Cerebellar nuclear complex (tissue), 1 donor: ENCODE measurements at places on chromosomes 11 and 22.

GRCh38 chr11:64040684-64041322 lies 5.1 kb downstream of the FLRT1 start:
- DNase-seq: no peak

GRCh38 chr11:91946397-91946951 lies 278.1 kb upstream of the FAT3 start:
- DNase-seq: no peak

GRCh38 chr22:31045900-31046538 lies 35.1 kb upstream of the SMTN start:
- no peak for DNase-seq

- no peak for DNase-seq
Measured at GRCh38 chr22:37633625-37634416, 5.6 kb upstream of the SH3BP1 start.

DNA sequence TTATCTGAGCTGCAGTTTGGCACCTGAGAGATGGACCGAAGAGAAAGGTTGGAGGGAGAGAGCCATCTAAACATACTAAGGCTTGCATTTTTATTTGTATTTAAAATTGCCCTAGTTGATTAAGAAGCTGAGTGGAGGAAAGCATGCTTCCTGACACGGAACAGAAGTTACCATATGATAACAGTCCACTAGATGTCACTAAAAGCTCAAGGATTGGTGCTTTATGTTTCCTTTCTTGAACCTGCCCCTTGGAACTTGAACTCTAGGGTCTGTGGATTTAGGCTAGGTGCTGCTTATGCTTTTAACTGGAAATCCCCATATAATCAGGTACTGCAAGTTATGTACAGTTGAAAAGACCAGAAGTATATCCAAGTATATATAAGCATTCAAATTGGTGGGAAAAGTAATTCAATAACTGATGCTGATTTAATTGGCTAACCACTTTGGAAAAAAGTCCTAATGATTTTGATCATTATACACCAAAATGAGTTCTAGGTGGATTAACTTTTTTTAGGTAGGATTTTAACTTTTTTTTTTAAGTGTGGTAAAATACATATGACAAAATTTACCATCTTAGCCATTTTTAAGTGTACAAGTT lies 9.5 kb downstream of the RBMXL2 start:
- DNase-seq: no peak

DNA sequence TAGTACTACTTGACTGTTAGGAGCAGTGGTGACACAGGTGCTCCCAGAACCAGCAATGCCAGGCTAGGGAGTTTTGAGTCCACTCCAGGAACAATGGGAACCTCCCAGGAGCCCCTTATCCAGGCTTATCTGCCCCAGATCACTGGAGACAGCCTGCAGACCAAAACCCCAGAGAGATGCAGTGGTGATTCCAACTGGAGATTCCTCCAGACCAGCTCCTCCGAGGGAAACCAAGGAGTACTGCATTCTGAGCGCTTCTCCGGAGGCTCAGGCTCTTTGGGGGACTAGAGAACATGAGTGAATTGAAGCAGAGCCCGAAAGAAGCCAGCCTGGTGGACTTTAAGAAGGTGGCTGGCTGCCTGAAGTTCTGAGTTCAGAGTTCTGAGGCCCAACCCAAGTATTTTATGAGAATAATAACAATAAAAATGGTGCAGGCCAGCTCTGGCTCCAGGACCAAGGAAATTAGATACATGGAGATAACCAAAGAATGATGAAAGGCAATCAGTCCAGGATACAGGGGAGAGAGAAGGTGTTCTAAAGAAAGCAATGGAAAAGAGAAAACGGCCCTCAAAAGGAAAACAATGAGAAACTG lies 1.3 kb upstream of the TMEM25 start:
- DNase-seq: no peak

- no peak for DNase-seq
Measured at GRCh38 chr11:126630893-126631798, 275.7 kb downstream of the ST3GAL4 start.

- DNase-seq: no peak
Measured at GRCh38 chr11:43316451-43316850, 4.7 kb downstream of the API5 start.

- DNase-seq: no peak
Measured at GRCh38 chr22:29380856-29381255, 7.5 kb downstream of the AP1B1 start.

GRCh38 chr22:29587938-29588699 lies 7.2 kb upstream of the NIPSNAP1 start:
- DNase-seq: no peak

DNA sequence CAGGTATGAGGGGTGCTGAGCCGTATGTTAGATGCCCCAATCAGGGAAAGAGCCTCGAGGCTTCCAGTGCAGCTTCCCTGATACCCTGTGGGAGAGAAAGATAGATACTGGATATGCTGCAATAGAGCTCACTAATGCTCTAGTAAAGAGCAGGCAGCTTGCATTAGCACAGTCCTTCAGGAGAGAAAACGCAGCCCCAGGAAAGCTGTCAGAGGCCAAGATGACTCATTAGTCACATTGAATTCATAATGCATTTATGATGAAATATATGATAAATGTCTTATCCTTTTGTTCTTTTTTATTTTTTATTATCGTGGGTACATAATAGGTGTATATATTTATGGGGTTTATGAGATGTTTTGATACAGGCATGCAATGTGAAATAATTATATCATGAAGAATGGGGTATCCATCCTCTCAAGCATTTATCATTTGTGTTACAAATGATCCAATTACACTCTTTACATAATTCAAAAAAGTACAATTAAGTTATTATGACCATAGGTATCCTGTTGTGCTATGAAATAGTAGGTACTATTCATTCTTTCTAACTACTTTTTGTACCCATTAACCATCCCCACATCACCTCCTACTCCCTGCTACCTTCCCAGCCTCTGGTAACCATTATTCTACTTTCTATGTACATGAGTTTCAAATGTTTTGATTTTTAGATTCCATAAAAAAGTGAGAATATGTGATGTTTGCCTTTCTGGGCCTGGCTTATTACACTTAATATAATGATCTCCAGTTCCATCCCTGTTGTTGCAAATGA lies 94.5 kb upstream of the TOP3B start:
- DNase-seq: no peak

GRCh38 chr11:112121981-112122615 lies 35.4 kb downstream of the SDHD start:
- DNase-seq: no peak

DNA sequence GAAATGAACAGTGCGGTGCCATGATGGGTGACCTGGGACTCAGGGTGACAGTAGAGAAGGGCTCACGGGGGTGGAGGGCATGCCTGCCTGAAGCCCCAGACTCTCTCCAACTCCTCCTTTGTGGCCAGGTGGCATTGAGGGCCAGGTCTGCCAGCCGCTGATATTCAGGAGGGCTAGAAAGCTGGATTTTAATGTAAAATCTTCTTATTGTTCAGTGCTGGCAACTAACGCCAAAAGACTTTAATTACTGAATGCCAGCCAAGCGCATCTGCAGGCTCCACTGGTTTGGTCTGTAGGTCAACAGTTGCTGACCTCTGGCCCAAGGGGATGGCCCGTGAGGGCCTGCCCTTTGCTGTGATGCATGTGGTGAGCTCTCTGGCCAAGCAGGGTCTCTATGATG lies 10.3 kb downstream of the MRGPRG start:
- DNase-seq: no peak

DNA sequence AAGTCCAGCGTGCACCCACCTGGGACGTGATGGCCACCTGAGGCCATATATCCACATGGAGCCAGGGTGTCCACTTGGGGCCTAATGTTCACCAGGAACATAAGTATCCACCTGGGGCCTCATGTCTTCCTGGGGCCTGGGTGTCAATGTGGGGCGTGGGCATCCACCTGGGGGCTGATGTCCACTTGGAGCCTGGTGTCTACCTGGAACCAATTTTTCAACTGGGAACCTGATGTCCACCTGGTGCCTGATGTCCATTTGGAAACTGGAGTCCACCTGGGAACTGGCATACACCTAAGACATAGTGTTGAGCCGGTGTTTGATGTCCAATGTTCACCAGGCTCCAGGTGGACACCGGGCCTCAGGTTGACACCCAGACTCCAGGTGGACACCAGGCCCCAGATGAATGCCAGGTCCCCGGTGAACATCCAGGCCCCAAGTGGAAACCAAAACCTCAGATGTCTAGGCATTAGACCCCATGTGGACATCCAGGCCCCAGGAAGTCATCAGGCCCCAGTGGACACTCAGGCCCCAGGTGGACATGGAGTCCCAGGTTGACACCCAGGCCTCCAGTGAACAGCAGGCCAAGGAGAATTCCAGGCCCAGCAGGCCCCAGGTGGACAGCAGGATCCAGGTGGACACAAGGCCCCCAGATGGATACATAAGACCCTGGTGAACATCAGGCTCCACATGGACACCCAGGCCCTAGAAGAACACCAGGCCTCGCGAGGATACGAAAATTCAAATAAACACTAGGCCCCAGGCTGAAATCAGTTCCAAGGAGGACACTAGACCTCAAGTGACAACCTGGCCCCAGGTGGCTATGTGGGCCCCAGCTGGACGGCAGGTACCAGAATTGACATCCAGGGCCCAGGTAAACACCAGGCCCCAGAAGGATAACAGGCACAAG lies 56.0 kb upstream of the SEPTIN5 start:
- no peak for DNase-seq

GRCh38 chr11:112828421-112828820 lies 132.8 kb upstream of the NCAM1 start:
- no peak for DNase-seq

DNA sequence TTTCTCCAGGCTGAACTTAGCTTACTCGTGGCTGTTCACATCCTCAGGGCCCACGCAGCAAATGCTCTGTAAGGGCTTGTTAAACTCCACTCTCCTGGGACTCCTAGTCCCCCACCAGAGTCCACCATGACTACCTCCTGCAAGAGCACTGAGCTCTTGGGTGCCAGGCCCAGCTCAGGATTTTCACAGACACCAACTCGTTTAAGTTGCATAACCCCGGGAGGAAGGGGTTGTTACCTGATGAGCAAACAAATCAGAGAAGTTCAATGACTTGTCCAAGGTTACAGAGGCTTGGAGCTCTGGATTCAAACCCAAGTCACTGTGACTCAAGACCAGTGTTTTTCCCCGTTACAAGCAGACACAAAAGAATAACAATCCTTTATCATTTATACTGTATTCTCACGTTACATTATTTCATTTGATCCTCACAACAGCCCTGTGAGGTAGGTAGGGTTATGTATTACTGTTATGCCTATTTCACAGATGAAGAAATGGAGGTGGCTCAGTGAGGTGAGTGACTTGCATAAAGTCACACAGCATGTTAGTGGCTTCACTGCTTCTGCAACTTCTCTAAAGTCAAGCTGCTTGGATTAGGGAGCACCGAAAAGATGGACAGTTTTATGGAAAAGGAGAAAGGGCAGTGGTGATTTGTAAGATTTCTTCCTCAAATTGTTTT lies 17.4 kb downstream of the KCTD21 start:
- no peak for DNase-seq

DNA sequence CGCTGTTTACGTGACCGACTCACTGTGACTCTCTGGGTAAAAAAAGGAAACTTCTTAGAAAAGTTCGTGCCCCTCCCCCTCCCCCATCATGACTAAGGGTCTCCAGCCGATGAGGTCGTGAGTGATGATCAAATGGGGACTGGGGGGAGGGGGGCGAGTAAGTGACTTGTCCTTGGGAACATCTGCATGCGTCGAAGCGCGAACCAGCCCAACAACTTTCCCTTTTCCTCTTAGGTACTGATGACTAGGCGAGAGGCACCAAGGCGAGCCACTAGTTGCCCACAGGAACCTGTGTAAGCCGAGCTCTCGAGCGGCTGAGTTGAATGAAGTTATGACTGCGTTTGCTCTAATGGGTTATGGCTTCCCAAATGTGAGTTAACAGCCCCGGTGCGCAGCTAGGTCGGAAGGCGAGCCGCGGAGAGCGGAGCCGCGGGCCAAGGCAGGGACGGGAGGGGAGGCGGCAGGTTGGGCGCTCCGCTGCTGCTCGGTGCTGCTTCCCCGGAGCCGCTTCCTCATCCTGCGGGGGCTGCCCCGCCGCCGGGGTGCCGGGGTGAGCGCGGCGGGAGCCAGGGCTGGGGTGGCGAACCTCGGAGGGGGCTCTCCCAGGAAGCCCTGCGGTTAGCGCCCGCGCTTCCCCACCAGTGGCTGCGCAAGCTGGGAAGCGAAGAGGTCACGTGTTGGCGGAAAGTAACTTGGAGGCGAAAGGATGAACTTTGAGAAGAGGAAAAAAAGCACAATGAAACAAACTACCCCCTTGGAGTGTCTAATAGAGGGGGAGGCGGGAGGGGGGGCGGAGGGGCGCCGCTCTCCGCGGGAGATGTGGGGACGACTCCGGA lies 22.1 kb upstream of the BDNF start:
- no peak for DNase-seq

GRCh38 chr22:35782504-35782903 lies 64.8 kb downstream of the APOL5 start:
- DNase-seq: no peak

DNA sequence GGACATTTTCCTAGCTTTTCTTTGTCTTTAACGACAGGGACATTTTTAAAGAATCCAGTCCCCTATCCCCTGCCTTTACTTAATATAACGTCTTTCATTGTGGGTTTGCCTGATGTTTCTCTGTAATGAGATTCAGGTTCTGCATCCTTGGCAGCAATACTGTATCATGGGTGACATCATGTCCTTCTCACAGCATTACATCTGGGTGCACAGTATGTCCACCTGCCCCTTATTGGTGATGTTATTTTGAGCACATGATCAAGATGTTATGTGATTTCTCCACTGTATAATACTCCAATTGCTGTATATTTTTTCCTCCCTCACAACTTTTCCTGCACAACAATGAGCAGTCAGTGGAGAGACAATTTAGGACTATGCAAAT lies 9.7 kb upstream of the STK33 start:
- DNase-seq: no peak

- no peak for DNase-seq
Measured at GRCh38 chr11:58637371-58637770, 14.9 kb downstream of the CNTF start.

- DNase-seq: no peak
Measured at GRCh38 chr22:31602259-31602952, 59.6 kb downstream of the PISD start.

- no peak for DNase-seq
Measured at GRCh38 chr11:72771507-72771906, 19.3 kb upstream of the ARAP1 start.

- no peak for DNase-seq
Measured at GRCh38 chr11:108729227-108729871, 64.5 kb downstream of the DDX10 start.

DNA sequence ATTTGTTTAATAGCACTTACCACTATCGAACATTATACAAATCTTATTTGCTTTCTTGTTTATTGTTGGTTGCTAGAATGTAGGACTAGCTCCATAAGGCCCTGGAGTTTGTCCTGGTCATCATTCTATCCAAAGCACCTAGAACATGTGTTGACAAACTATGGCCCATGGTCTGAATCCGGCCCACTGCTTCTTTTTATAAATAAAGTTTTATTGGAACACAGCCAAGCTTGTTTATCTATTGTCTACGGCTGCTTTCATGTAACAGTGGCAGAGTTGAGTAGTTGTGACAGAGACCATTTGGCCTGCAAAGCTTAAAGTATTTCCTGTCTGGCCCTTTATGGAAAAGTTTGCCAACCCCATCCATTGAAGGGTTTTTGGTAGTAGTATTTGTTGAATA lies 38.8 kb downstream of the ATXN10 start:
- no peak for DNase-seq
